ENCODE measurements at places on chromosomes 13 and 19.

DNA sequence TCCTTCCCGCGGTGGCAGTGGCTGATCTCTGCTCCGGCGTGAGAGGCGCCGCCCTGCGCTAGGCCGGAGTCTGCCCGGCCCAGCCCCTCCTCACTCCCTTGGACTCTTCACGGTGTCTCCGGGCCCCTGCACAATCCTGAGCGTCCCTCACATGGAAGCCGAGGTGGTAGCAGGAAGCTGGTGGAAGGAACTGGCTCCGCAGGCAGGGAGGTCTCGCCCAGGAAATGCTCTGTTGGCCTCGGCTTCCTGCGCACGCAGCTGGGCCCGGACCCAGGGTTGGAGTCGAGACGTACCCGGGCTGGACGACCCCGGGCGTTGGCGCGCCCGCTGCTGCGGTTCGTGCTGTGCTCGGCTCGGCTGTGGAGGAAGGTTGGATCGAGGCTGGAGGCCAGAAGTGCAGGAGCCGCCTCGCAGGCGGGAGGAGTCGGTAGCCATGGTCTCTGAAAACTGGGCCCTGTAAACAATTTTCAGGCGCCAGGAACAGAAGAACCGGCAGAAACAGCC is 46.3 kb downstream of the ZNF724 start:
- DNase-seq = no peak

- no peak for DNase-seq
Observed at GRCh38 chr19:7460562-7460966, 28.3 kb downstream of the PEX11G start.

GRCh38 chr13:104976986-104977385 is 1558.5 kb downstream of the EFNB2 start:
- DNase-seq = no peak

- no peak for DNase-seq
Observed at GRCh38 chr13:42574011-42574410, at the start of gene TNFSF11. TSS of gene TNFSF11 (plus strand) at chr13:42574152. CDS start at chr13:42574304, 152 bp downstream.

GRCh38 chr19:535017-535835 is 3.7 kb downstream of the CDC34 start:
- no peak for DNase-seq

DNA sequence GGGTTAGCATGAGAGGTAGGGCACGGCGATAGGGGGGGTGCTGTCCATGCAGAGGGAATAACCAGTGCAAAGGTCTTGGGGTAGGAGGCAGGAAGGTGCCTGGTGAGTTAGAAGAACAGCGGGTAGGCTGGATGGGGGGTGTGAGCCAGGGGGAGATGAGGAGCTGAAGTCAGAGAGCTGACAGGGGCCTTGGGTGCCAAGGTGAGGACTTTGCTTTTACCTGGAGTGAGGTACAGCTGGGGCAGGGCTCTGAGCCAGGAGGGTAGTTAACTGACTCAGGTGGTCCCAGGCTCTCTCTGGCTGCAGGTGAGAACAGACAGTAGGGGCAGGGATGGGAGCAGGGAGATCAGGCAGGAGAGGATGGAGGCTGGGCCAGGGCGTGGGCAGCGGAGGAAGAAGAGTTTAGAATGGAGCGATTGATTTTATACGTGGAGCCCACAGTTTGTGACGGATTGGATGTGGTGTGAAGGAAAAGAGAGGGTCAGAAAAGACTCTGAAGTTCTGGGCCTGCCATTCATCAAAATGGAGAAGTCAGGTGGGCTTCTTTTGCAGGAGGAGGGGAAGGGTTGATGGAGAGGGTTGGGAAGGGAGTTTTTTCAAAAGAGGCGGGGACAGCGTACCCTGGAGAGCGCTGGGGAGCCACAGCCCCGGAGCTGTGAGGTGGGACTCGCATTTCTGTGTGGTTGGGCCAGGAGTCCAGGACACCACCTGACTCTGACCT is 1.2 kb upstream of the GRAMD1A start:
- no peak for DNase-seq

- DNase-seq = no peak
Observed at GRCh38 chr13:111559612-111560403, 239.4 kb downstream of the TEX29 start.

DNA sequence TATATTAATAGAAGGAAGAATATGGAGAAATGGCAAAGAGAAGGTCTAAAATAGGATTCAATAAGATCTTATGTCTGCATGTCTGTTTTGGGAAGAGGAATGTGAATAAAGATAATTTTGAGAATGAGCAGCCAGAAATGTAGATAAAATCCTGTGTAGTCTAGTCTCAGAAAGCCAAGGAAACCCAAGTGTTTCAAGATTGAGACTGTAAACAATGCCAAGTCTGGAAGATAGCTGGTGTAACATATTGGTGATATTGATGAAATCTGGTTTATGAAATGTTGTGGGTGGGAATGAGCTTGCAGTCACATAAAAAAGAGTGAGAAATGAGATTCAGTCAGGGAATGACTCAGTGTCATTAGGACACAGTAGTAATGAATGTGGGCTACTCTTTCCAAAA is 1180.3 kb upstream of the PCDH20 start:
- DNase-seq = no peak

DNA sequence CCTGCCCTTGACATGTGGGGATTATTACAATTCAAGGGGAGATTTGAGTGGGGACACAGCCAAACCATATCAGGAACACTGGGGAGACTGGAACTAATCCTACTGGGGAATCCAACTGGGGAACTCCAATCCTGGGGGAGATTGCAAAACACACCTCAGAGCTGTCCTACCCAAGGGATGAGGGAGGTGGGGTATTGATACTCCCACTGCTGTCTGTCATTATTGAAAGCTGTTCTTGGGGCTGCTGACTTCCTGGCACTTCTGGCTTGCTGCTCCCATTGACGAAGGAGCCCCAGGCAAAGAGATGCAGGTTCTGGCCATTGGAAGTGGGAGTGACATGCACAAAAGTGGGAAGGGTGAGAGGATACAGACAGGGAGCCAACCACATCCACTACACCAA is 24.7 kb upstream of the POP4 start:
- DNase-seq = no peak

GRCh38 chr13:65836066-65836465 is 1394.1 kb downstream of the PCDH9 start:
- no peak for DNase-seq

DNA sequence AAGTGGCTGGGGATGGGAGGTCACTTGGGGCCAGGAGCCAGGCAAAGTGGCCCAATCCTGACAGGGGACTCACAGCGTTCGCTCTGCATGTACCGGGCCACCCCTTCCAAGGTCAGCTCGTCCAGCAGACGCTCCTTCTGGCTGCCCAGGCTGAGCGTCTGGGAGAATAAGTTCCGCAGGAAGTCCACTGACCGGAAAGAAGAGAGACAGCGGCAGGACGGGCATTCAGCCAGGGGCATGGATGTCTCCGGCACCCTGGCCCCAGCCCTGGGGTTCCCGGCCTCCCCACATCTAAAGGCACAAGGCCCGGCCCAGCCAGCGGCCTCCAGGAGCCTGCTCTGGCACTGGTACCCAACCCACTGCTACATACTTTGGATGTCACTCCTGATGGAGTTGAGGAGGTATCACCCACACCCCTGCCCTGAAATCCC is 6.1 kb downstream of the SIRT2 start:
- no peak for DNase-seq
